ENCODE measurements at places on chromosomes 2 and 18.

DNA sequence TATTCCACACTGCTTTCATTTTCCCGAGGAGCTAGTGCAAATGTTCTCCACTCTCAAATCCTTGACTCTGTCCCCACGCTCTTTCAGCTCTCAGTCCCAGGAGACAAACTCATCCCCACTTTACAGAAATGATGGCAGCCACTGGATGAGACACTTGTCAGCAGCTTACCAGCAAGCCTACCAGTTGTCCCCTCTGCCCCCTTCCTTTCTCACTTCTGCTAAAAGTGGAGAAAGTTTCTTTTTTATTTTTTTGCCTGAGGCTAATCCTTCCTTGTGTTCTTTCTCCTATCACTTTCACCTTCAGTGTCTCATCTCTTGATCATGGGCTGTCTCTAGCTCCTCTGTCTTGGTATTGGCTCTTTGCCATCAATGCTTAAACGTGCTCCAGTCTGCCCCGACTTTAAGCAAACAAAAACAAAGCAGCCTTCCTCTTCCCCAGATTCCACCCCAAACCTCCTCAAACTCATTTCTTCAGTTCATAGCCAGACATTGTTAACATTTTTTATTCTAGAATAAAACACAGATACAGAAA is 64.5 kb downstream of the TTC32 start:
- DNase-seq = no peak

DNA sequence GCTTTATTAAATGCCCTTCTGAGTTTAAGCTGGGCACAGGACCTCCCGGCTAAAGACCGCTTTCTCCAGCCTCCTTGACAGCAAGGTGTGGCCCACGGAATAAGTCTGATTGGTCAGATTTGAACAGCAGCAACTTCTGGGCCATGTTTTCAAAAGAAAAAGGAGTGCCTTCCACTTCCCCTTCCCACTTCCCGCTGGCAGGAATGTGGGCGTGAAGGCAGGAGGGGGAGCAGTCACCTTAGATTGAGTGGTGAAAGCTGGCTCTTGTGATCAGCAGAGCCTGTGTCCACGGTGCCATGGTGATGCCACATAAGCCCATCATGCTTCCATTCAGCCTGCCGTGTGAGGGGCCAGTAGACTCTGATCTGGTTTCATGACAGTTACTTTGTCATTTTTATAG is 136.6 kb upstream of the GLI2 start:
- peak; percentile 29 for DNase-seq

- DNase-seq = no peak
Measured at GRCh38 chr2:200742426-200742825, 69.3 kb upstream of the BZW1 start.

DNA sequence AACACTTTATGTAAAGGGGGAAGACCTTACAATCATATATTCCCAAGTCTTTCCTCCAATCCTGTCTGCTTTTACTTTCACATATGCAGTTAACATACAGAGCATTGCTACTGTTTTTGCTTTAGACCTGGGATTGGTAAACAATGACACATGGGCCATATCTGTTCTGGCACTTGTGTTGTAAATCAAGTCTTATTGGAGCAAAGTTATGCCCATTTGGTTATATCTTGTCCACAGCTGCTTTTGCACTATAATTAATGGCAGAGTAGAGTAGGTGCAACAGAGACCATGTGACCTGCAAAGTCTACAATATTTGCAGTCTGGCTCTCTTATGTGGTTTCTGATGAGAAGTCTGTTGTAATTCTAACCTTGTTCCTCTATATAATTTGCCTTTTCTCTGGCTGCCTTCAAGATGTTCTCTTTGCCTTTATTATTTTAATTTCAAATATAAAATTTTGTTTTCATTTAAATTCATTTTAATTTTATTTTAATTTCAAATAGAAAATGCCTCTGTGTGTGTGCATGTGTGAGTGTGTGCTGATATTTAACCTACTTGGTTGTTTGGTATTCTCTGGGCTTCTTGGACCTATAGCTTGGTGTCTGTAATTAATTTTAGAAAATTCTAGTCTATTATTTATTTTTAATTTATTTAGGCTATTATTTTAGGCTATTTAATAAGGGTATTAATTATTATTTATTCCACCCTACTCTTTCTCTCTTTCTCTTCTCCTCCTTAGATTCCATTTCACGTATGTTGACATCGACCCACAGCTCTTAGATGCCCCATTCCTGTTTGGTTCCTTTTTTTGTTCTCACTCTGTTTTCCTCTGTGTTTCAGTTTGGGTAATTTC is 16.8 kb upstream of the LPIN1 start:
- no peak for DNase-seq

DNA sequence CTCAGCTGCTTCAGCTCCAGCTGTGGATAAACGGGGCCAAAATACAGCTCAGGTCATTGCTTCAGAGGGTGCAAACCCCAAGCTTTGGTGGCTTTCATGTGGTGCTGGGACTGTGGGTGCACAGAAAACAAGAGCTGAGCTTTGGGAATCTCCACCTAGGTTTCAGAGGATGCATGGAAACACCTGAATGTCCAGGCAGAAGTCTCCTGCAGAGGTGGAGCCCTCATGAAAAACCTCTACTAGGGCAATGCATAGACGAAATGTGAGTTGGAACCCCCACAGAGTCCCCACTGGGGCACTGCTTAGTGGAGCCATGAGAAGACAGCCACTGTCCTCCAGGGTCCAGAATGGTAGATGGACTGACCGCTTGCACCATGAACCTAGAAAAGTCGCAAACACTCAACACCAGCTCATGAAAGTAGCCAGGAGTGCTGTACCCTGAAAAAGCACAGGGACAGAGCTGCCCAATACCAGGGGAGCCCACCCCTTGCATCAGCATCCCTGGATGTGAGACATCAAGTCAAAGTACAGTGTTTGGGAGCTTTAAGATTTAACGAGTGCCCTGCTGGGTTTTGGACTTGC is 147.9 kb upstream of the SOX11 start:
- no peak for DNase-seq

DNA sequence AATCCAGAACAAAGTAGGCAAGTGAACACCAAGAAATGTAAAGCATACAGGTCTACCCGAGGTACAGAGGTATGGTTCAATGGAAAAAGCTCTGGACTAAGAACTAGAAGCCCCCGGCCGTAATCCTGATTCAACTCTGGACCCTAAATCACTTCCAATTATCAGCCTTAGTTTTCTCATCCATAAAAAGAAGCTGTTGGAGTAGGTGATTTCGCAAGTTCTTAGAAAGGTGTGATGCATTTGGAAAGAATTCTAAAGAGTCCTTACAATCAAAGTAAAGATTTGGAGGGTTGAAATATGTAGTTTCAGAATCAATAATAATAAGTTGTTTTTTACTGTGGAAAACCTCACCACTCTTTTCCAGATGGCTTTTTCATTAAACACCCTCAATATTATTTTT is 622.1 kb upstream of the ID2 start:
- DNase-seq = no peak

GRCh38 chr2:40488101-40488601 is 36.3 kb upstream of the SLC8A1 start:
- DNase-seq = no peak

GRCh38 chr18:49814147-49814499 is 790 bp upstream of the ACAA2 start:
- DNase-seq = no peak

- no peak for DNase-seq
Measured at GRCh38 chr18:67359873-67360838, 156.4 kb downstream of the DSEL start.

- DNase-seq = no peak
Measured at GRCh38 chr2:85811180-85812093, 57.6 kb downstream of the ATOH8 start.

DNA sequence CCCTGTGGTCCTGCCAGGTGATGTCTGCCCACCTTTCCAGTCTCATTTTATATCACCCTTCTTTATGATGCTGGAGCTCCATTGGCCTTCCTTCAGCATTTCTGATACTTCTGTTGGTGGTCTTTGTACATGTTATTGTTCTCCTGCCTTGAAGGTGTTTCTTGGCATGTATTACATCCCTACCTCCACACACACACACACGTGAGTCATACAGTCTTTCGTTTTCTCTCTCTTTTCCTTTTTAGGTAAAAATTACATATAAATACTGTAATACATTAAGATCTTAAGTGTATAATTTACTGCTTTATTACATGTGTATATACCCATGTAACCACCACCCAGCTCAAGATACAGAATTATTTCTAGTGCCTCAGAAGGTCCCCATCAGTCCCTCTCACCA is 10.2 kb upstream of the ADGRF3 start:
- no peak for DNase-seq

- DNase-seq = no peak
Measured at GRCh38 chr2:105856581-105856980, 111.9 kb downstream of the NCK2 start.

- no peak for DNase-seq
Measured at GRCh38 chr2:95332036-95332435, 34.9 kb downstream of the KCNIP3 start.

DNA sequence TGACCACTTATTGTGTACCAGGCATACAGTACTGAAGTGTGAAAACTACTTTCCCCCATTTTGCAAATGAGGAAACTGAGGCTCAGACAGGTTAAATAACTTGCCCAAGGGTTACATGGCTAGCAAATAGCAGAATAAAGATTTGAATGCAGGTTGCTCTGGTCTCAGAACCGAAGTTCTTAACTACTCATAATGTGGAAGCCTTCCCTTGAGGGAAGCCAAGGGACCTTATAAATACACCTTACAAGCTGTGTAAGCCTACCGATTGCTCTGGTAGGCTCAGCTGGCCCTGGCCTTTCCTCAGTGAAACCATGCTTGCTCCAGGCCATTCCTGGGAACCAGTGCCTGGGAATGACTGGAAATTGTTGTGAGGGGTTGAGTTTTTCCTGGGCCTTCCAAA is 114.6 kb upstream of the CDCA7 start:
- DNase-seq = no peak

DNA sequence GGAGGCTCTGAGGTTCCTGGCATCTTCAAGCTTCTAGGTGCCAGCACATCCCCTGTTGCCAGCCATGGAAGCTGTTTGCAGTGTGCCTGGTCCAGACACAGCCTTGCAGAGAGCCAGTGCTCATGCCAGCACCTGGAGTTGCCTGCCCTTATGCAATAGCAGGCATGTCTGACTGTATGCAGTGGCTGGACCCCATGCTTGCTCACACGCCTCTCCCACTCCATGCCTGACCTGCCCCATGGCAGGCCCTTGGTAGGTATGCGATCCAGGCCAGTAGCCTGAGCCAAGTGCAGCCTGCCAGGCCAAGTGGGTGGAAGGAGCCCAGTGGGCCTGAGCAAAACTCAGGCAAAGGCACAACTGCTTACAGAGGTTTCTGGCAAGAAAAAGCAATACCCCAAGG is 19.5 kb upstream of the SP140L start:
- no peak for DNase-seq

DNA sequence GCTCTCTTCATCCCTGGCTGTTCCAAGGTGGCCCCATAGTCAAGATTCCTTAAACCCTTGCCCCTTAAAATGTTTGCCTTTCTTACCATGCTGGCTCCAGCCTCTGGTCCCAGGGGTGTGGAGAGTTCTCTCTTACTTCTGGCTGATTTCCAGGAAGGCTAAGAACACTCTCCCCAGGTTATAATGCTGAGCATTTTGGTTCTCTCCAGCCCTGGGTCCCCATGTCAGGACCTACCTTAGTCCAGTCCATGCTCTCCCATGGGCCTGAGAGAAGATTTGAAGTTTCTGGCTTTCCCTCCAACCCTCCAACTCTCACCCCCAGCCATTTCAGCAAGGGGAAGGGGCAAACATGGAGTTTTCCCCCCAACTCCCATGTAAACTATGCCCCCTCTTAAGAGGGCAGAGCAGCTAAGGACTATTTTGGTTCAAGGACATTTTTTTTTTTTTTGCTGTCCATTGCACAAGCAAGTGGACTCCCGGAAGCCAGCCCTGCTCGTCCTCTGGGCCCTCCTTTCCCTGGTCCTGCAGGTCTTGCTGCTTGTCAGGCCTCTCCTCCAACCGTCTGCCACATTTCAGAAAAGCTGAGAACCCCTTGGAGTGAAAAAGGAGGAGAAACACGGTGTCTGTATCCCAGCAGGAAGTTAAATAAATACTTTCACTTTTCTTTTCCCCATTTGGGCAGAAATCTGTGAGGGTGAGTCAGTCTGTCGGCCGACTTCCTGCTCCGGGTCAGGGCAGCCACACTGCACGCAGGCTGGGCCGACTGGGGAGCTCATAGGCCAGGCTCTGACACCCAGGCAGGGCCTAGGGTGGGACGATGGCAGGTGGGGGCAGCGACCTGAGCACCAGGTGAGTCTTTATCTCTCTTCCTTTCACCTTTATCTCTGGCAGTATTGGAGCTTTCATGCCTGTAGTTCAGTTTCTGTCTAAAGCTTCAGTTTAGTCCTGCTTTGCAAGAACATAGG is at the start of gene SP140L:
SP140L (plus strand) TSS at position 741 of the 965 bp plus-strand sequence; CDS start at position 818, 77 bp downstream.
- DNase-seq = peak; percentile 83

DNA sequence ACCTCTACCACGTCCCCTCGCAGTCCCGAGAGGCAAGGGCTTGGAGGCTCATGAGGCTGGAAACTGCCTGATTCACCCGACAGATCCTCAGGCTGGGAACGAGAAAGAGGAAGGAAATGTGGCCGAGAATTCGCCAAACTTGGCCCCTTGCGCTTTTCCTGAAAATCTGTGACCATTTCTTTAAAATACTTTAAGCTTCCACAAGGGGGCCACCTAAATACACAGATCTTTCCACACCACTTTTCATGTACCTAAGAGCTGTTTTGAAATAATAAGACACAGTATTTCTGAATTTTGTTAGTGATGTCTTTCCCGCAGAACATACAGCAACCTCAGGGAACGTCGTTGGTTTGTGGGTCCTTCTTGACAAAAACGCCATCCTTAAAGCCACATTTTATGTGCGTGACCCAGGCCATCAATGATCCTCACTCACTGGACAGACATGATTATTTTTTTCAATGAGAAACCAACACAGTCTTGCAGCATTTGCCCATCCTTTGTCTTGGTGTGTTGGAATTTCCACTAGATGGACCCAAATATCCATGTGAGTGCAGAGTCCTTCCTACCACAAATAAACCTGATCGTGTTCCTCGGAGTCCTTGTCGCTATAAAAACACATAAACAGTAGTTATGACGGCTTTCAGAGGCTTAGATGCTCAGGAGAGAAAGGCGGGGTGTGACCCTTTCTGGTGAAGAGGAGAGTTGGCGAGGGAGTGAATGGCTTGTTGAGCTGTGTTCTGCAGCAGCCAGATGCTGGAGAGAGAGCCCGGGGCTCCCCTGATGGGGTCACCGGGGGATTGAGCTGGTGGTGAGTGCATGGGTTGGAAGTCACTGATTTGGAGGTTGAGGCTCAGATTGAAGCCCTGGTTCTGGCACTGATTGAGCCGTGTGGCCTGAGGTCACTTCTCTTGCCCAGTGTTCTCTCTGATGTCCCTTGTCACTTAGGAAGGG is 25.0 kb downstream of the DCDC2C start:
- DNase-seq = peak; percentile 20

DNA sequence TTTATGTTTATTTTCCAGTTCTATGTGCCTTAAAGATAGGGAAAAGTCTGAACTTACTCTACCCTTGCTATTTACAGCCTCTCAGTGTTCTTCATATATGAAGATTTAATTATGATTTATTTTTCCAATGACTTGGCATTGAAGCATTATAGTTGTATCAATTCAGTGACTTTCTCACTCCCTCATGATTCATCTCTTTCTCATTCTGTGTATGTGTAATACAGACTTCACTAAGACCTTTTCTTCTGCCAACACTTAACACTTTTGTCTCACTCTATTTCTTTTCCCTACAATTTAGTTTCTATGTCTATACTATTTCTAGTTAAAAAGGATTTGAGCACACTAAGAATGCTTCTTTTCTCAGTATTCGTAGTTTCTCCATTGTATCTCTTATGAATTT is 1470.3 kb upstream of the ACVR2A start:
- no peak for DNase-seq
